ENCODE measurements at places on chromosomes 3 and 15.

DNA sequence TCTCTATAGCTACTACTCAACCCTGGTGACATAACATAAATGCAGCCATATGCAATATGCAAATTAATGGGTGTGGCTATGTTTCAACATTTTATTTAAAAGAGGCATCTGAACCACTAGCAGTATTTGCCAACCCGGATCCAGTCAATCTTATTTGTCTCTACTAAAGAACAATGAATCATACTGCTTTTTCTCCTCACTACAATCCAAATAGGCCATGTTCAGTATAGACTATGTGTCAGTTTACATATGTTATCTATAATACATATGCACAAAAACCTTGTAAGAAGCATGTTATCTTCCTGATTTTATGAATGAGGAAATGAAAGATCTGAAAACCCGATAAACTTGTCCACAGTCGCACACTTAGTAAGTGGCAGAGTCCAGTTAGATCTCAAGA is 125.7 kb downstream of the STAG1 start:
- DNase-seq: no peak

- DNase-seq: no peak
Observed at GRCh38 chr3:48306290-48306689, 27.2 kb downstream of the SPINK8 start.

- DNase-seq: no peak
Observed at GRCh38 chr15:31503256-31503655, 176.6 kb downstream of the KLF13 start.

DNA sequence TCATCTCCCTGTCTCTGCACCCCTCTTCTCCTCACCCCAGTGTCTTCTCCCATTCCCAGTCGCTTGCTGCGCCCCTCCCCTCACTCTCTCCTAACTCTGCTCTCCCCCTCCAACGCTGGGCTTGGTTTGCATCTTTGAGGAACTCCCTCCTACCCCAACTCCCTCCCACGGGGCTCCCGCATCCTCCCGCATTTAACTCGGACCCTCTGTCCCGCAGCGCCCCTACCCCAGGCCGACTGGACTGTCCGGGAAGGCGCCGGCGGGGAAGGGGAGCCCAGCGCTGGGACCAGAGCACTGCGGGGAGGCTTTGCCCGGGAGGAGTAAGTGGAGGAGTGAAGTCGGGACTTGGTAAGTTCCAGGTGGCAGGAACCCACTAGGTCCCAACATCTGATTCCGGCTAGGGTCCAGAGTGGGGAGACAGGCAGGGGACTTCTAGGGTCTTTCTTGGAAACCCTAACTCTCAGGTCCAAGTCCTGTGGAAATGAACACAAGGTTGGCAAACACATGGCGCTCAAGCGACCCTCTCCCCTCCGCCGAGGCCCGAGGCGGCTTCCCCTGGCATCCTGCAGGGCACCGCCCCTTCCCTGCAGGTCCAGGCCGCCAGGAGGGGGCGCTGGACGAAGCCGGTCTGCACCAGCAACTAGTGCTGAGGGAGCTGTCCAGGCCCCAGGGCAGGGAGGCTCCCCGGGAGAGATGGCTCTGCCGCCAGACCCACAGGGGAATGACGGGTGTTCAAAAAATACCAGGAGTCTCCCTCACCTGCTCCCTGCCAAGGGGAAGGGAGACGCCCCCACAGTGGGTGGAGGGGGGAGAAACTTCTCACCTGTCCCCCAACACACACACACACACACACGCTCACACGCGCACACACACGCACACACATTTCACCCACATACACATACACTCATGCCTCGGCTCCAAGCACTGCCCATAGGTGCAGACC is 53.2 kb downstream of the LHFPL4 start:
- DNase-seq: peak; percentile 78

- no peak for DNase-seq
Observed at GRCh38 chr3:81916890-81917289, 155.4 kb upstream of the GBE1 start.

GRCh38 chr15:23039917-23040281 is 530 bp upstream of the TUBGCP5 start:
- DNase-seq: no peak

- DNase-seq: no peak
Observed at GRCh38 chr3:83513051-83513450, 1445.7 kb upstream of the CADM2 start.

GRCh38 chr3:69319652-69320051 is 66.2 kb downstream of the FRMD4B start:
- DNase-seq: no peak

DNA sequence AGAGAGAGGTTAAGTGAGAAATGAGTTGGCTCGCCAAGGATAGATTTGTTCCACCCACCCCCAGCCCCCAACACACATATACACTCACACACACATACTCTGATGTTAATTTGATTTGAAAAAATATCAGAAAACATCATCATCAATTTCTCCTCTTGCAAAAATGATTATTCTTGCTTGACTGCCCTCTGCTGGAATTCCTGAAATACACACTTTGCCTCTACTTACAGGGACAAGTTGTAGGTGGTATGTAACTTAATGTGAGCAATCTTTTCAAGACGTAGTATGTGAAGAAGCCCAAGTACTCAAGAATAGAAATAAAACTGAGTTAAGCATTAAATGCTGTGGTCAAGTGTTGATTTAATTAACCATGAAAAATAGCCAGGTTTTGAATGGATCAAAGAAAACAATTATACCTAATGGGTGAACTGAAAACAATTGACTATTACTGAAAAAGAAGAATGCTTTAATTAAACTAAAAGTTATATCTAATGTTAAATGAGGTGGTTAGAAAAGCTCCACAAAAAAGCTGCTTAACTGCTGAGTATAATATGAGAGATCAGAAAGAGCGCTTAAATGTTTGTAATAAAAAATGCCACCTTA is 46.6 kb upstream of the MDFIC2 start:
- DNase-seq: peak; percentile 29

DNA sequence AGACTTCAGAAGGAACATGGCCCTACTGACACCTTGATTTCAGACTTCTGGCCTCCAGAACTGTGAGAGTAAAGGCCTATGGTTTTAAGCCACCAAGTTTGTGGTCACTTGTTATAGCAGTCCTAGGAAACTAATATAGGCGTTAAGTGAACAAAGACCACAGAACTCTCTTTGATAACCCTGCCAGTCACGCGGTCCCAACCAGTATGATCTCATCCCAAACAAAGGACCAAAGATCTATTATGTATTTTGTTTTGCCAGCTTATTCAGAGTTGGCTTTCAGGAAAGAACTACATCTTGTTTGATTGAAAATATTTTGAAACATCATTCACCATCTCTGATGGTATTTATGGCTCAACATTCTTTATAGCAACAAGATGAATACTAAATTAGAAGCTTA is 294.4 kb upstream of the SLCO3A1 start:
- DNase-seq: no peak

DNA sequence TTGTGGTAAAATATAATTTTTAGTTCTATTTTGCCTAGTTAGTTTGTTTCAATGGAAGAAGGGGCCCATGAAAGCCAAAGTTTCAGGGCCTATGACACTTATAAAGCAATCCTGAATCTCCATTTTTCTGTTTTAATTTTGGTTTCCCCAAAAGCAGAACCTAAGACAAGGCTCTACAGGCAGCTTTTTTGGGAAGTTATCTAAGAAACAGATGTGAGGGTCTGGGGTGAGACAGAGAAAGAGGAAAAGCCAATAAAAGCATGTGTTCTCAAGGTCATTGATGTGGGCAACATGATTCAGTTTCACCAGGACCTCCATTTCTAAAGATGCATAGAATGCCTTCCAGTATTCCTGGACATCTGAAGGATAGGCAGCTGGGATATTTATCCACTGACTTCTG is 598.5 kb downstream of the PDCD6IP start:
- DNase-seq: no peak

DNA sequence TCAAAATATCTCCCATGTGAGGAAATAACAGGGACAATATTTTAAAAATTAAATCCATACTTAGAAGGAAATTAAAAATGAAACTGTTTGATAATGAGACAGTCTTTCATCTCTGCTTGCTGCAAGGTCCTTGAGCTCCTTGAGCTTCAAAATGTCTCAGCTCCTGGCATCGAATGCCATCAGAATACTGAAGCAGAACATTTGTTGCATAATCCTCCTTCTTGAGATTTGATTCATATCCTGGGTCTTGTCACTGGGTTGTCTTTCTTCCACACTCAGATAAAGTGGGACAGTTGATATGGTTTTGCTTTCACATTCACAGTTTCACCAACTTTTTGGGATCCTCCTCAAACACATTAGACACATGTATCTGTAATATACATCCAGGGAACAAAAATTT is 27.8 kb downstream of the COL8A1 start:
- DNase-seq: no peak

DNA sequence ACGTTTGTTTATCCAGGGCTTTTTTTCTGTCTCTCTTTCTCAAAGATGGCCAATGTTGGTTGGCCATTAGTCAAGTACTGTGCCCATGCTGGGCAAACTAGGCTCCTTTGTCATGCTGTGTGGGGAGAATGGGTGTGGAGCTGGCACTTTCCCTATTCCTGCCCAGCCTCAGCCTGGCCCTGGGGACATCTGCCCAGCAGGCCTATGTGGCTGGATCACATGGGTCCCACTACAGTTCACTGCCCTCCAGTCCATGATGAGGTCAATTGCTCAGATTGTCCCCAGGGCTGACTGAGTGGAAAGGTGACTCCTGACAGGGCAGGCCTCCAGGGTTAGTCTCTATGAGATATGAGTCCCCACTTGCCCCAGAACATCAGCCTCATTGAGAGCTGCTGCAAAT is 54.4 kb upstream of the HERC1 start:
- no peak for DNase-seq

GRCh38 chr3:192652727-192653126 is 74.6 kb downstream of the FGF12 start:
- no peak for DNase-seq

DNA sequence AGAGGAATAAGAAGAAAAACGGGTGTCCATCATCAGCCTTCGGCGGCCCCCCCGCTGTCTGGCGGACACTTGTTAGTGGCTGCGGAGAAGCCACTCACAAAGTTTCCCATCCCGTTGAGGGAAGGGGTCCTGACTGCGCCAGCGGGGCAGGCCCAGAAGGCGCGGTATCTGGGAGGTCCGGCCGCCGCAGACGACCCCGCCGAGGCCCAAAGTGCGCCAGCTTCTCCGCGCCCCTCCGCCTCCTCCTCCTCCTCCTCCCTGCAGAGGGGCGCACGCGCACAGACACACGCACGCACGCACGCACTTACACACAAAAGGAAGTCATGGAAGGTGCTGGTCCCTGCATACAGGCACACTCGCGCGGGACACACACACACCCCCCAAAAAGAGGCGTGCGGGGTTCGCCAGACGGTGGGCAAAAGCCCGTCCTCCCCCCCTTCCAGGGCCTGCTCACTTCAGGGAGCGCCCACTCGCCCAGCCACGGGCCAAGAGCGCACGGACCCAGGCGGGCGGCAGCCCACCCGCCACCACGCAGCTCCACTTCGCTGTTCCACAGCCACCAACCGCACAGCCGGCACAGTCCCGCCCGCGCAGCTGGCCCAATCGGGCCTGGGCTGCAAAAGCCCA is 18.0 kb downstream of the ZNF148 start:
- peak; percentile 46 for DNase-seq

GRCh38 chr3:58497097-58497496 is 5.2 kb downstream of the KCTD6 start:
- DNase-seq: no peak

DNA sequence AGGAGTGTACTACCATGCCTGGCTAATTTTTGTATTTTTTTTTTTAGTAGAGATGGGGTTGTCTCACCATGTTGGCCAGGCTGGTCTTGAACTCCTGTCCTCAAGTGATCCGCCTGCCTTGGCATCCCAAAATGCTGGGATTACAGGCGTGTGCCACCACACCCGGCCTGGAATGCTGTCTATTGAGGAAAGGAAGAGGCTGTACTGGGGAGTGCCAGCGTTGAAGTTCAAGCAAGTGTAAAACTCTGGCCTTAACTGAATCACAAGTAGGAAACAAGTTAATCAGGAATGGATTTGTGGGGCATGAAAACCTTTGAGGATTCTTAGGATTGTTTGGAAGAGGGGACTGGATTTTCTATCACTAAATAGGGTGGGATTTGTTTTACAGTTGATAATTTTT is 1.4 kb upstream of the SENP2 start:
- no peak for DNase-seq

GRCh38 chr3:141276398-141276797 is 44.8 kb downstream of the PXYLP1 start:
- DNase-seq: no peak

DNA sequence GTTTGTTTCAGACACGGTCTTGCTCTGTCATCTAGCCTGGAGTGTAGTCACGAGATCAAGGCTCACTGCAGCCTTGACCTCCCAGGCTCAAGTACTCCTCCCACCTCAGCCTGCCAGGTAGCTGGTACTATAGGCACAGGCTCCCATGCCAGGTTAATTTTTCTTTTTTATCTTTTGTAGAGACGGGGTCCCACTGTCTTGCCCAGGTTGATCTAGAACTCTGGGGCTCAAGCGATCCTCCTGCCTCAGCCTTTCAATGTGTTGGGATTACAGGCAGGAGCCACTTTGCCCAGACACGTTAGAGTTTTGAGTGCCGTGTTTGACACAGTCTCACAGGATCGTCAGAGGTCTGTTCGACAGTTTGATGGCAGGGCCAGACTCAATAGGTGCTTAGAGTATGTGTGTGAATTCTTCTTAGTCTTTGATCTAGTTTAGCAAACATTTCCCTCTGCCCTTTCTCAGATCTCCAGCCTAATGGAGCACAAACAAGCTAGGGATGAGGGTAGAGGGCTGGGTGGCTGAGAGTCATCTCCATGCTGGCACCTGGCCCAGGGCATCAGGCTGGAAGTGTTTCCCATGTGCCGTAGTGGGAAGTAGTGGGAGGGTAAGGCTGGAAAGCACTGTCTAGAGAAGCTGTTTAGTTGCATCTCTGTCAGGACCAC is 66.1 kb upstream of the DLG1 start:
- DNase-seq: no peak

DNA sequence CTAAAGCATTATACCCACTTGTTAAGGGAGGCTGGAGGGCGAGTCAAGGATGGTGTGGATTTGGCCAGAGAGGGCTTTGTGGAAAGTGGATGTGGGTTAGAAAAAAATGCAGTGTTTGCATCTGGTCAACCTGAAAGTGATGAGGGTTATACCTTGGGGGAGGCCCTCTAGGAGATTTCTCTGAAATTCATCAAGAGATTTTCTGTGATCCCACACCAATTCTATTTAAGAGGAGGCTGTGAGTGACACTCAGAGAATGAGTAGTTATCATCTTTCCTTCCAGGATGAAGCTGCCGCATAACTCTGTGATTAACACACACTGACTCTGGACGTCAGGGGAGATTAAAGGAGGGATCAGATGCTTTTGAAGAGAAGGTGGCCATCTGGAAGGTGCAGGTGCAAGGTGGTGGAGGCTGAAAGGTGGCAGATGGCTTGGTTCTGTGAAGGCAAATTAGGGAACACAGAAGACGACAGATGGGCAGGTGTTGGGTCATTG is 54.8 kb downstream of the ANAPC13 start:
- no peak for DNase-seq

DNA sequence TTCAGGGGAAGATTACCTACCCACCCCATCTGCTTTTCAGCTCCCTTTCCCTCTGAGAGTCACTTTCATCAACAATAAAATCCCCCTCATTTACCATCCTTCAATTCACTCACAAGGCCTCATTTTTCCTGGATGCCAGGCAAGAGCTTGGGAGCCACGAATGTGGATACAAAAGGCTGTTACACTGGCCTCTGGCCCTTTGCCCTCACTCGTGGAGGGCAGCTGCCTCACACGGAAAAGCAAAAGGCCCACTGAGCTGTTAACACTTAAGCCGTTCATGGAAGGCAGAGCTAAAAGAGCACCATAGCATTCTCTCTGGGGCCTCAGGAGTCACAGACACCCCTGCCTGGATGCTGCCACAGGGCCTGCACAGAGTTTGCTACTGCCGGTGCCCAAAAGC is 102.4 kb upstream of the TUSC7 start:
- no peak for DNase-seq

GRCh38 chr3:52056521-52056967 is at the start of gene DUSP7:
Gene DUSP7 (minus strand): TSS chr3:52056571. CDS start chr3:52056366, 205 bp downstream.
- DNase-seq: peak; percentile 82
